ENCODE measurements at places on chromosomes 7 and 10. TPM values are rescaled to one million over a fixed set of nuclear protein-coding genes. Genes with fewer than 3 reads are reported as not detected.

ITPRID1 gene
- 0.59 TPM for total RNA-seq

NPFFR1 gene
- total RNA-seq: 1.0 TPM

ABCB1 gene
- 4.3 TPM for total RNA-seq

MYOF gene
- 127 TPM for total RNA-seq

SH2D4B gene
- 1.4 TPM for total RNA-seq

NACAD gene
- total RNA-seq: 2.5 TPM

GPR146 gene
- total RNA-seq: 44.8 TPM

SVOPL gene
- 0.74 TPM for total RNA-seq

GARIN1A gene
- total RNA-seq: 3.4 TPM

GRCh38 chr10:83272666-83273434, 866.5 kb upstream of the GHITM start:
- no peak overlapping the region for H3K27ac ChIP-seq
- no peaks in the 10 kb centered on the region for H3K36me3 ChIP-seq
- H3K4me3 ChIP-seq: no peak overlapping the region
- no peaks in the 10 kb centered on the region for H3K4me1 ChIP-seq
- no peak for DNase-seq
- H3K27me3 ChIP-seq: no peaks in the 10 kb centered on the region

DNA sequence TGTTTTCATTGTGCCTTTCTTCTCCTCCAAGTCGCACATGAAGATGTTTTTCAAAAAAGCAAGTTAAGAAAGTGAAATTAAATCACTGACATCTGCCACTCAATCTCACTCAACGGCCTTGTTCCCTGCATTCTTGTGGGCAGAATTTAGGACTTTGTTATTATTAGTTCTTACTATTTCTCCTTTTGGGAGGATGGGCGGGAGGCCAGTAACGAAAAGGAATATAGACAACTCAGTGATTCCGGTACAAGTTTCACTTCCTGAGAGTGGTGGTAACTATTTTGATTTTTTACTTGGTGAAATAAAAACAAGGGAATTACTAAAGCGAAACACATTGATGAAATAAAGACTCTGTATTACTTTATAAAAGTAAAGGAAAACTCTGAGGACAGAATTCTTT, 231.9 kb upstream of the HABP2 start:
- H3K27ac ChIP-seq: peak overlapping the region; percentile 5
- no peaks in the 10 kb centered on the region for H3K27me3 ChIP-seq
- H3K4me1 ChIP-seq: peaks cover 15% of the 10 kb centered on the region
- no peak overlapping the region for H3K4me3 ChIP-seq

- H3K36me3 ChIP-seq: no peaks in the 10 kb centered on the region
- DNase-seq: no peak
- no peak overlapping the region for H3K27ac ChIP-seq
These were observed 621.9 kb downstream of the ACTR3B start for GRCh38 chr7:153381275-153382040.

DNA sequence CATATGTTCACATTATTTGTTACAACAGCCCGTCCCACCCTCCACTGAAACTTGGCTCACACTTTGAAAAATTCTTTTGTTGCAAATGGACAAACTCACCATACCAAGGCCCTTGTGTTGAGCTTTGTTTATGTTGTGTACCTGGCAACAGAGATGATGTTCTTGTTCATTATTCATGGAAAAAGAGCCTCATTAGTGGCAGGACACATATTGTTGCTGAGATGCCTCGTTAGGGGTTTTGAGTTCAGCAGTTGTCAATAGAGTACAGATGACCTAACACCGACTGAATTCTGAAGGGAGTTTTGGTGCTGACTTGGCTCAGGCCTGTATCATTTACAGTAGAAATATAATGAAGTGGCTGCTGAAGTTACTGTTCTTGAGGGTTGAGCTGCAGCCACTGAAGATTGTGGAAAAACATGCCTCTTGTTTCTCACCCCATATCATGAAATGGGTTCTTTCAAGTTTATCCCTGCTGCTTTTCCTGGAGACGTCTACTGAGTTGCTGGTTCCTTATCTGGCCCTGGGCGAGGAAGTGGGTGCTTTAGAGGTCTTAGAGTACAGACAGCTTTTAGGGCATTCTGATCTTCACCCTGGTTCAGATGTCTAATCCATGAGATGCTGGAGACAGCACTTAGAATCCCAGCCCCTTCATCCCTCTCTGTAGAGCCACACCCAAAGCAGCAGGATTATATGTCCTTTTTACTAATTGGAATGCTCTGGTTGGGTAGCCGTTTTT, 149.7 kb downstream of the WNT2 start:
- H3K27ac ChIP-seq: no peak overlapping the region
- no peak for DNase-seq
- H3K4me3 ChIP-seq: no peak overlapping the region
- no peaks in the 10 kb centered on the region for H3K4me1 ChIP-seq
- H3K27me3 ChIP-seq: no peaks in the 10 kb centered on the region
- H3K36me3 ChIP-seq: peaks cover 35% of the 10 kb centered on the region

GRCh38 chr10:61135276-61135721, 191.3 kb upstream of the RHOBTB1 start:
- no peak for DNase-seq
- no peak overlapping the region for H3K27ac ChIP-seq
- no peaks in the 10 kb centered on the region for H3K27me3 ChIP-seq
- peaks cover 3% of the 10 kb centered on the region for H3K4me1 ChIP-seq
- no peak overlapping the region for H3K4me3 ChIP-seq
- no peaks in the 10 kb centered on the region for H3K36me3 ChIP-seq

DNA sequence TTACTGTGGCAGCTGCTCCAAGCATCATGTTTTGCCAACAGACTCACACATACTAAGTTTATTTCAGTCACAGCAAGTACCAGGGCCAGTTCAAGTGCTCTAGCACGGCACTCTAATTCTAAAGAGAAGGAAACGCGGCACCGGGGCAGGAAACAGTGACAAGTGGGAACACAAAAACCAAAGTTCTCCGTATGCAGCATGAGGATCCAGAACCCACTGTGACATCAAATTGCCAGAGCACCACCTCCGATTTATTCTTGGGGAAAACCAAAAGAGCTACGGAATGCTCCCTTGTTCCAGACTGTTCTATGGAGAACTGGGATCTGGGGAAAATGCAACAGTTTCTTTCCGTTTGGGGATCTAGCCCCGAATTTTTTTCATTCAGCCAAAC, 448 bp upstream of the PTER start:
- H3K4me1 ChIP-seq: peaks cover 38% of the 10 kb centered on the region
- H3K27ac ChIP-seq: peak overlapping the region; percentile 86

DNA sequence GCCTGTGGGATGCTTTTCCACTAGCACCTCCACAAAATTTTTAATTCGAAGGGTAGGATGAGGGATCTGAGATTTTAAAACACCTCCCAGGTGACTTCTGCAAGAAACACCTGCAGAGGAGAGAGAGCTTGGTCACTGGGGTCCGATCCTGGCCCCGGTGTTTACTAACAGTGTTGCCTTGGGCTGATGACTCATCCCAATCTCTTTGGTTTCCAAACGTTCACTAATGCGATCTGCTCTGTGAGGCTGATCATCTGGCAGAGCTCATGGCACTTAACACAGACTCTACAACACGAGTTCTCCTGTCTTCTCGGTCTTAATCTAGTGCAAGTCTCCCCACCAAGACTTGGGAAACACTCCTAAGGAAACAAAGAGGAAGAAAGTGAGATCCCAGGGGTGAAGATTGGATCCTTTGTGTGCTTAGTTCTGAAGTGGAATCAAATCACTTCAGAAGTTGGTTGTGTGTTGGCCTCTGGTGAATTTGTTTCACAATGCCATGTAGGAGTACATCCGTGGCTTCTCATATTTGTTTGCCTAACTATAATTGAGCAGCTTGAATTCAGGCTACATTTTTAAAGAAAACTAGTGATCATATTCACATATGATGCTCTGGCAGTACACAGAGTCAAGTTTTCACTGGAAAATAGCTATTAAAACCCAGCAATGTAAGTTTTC, 407.9 kb downstream of the NRG3 start:
- no peaks in the 10 kb centered on the region for H3K4me1 ChIP-seq
- H3K4me3 ChIP-seq: no peak overlapping the region
- H3K36me3 ChIP-seq: no peaks in the 10 kb centered on the region
- H3K27ac ChIP-seq: no peak overlapping the region
- H3K27me3 ChIP-seq: no peaks in the 10 kb centered on the region
- DNase-seq: no peak

- no peaks in the 10 kb centered on the region for H3K27me3 ChIP-seq
- H3K36me3 ChIP-seq: no peaks in the 10 kb centered on the region
- H3K4me1 ChIP-seq: peaks cover 6% of the 10 kb centered on the region
- no peak overlapping the region for H3K4me3 ChIP-seq
- no peak for DNase-seq
- peak overlapping the region; percentile 7 for H3K27ac ChIP-seq
These were observed 434.4 kb upstream of the ZMIZ1 start for GRCh38 chr10:78634389-78634815.

DNA sequence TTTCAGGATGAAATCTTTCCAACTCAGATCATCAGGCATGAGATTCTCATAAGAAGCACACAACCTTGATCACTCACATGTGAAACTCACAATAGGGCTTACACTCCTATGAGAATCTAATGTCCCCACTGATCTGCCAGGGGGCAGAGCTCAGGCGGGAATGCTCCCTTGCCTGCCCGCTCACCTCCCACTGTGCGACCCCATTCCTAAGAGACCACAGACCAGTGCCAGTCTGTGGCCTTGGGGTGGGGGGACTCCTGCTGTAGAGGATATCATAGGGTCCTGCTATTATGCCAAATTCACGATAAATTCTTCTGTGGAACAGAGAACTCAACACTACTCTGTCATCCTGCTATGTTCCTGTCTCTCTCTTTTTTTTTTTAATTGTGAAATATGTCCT, 5.2 kb upstream of the RASGEF1A start:
- H3K4me1 ChIP-seq: no peaks in the 10 kb centered on the region
- no peak for DNase-seq
- no peaks in the 10 kb centered on the region for H3K36me3 ChIP-seq
- H3K27ac ChIP-seq: no peak overlapping the region

DNA sequence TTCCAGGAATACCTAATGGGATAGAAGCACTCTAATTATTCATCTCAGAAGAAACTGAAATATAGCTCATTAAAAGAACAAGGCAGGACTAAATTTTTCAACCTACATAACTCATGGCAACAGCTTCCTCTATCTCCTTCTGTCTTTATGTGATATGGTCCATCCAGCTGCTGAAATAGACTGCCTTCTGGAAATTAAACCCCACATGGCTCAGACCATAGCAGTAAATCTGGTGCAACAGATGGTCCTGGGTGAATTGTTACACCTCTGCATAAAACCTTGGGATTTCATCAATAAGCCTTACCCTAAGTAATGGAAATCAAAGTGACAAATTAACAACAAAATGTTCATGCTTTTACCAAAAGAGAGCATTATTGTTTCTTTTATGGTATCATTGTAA, 205.6 kb upstream of the CSTF2T start:
- no peak for DNase-seq
- H3K4me3 ChIP-seq: no peak overlapping the region
- H3K36me3 ChIP-seq: no peaks in the 10 kb centered on the region
- H3K4me1 ChIP-seq: peaks cover 4% of the 10 kb centered on the region

DNA sequence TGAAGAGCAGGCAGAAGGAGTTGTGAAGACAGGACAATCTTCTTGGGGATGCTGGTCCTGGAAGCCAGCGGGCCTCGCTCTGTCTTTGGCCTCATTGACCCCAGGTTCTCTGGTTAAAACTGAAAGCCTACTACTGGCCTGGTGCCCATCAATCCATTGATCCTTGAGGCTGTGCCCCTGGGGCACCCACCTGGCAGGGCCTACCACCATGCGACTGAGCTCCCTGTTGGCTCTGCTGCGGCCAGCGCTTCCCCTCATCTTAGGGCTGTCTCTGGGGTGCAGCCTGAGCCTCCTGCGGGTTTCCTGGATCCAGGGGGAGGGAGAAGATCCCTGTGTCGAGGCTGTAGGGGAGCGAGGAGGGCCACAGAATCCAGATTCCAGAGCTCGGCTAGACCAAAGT, 1.5 kb downstream of the CHPF2 start:
- peaks cover 15% of the 10 kb centered on the region for H3K4me1 ChIP-seq
- no peak for DNase-seq
- peak overlapping the region; percentile 76 for H3K27ac ChIP-seq

DNA sequence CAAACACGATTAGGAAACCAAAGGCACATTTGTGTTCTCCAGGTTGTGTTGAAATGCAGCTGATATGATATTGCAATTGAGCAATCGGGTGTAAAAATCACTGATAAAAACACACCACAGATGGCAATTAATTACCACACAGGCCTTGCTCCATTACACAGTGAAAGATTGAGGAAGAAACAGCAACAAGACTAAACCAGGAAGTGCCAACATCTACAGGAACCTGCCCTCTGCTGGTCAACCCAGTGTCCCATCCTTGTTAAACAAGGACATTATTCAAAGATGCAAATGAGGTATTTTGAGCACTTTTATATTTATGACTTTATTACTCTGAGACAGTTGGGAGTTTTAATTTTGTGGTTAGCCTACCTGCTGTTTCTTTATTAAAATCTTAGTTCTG, 765.6 kb upstream of the GHITM start:
- H3K4me1 ChIP-seq: no peaks in the 10 kb centered on the region
- H3K27ac ChIP-seq: no peak overlapping the region
- no peak for DNase-seq
- no peaks in the 10 kb centered on the region for H3K36me3 ChIP-seq
- H3K4me3 ChIP-seq: no peak overlapping the region

GRCh38 chr10:104925232-104925851, 284.3 kb downstream of the SORCS3 start:
- no peak overlapping the region for H3K27ac ChIP-seq
- no peaks in the 10 kb centered on the region for H3K36me3 ChIP-seq
- H3K27me3 ChIP-seq: no peaks in the 10 kb centered on the region
- no peak overlapping the region for H3K4me3 ChIP-seq
- H3K4me1 ChIP-seq: no peaks in the 10 kb centered on the region

GRCh38 chr7:129857313-129857712, 95.4 kb downstream of the UBE2H start:
- H3K4me3 ChIP-seq: no peak overlapping the region
- peaks cover 70% of the 10 kb centered on the region for H3K4me1 ChIP-seq
- DNase-seq: no peak
- H3K36me3 ChIP-seq: no peaks in the 10 kb centered on the region

GRCh38 chr7:35035511-35035961, 1.7 kb downstream of the DPY19L1 start:
- peak overlapping the region; percentile 76 for H3K4me3 ChIP-seq
- peak overlapping the region; percentile 90 for H3K27ac ChIP-seq
- no peaks in the 10 kb centered on the region for H3K27me3 ChIP-seq
- no peak for DNase-seq
- H3K36me3 ChIP-seq: no peaks in the 10 kb centered on the region

GRCh38 chr10:27713941-27714340, 31.7 kb downstream of the MKX start:
- no peaks in the 10 kb centered on the region for H3K27me3 ChIP-seq
- no peaks in the 10 kb centered on the region for H3K36me3 ChIP-seq
- H3K4me1 ChIP-seq: no peaks in the 10 kb centered on the region
- DNase-seq: no peak

DNA sequence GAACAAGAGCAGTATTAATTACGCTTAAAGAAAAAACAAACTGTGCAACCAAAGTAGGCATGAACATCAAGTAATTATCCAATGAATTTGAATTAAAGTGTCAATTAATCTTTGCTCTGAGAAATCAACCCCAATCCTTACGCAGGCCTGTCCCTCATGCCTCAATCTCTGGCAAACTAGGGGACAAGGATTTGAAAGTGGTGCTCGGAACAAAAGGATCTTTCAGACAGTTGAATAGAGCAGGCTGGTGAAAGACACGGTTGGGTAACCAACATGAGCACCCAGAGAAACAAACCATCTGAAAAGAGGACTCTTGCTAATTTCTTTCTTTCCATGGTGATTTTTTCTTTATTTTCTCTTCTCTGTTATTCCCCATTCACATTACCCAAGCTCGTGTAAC, 203.5 kb upstream of the PHF14 start:
- H3K4me1 ChIP-seq: no peaks in the 10 kb centered on the region
- DNase-seq: no peak
- H3K27ac ChIP-seq: no peak overlapping the region
- no peaks in the 10 kb centered on the region for H3K27me3 ChIP-seq
